ENCODE measurements at places on chromosomes 5 and 9.

- DNase-seq: no peak
These were observed 4.4 kb downstream of the FGF10 start for GRCh38 chr5:44384816-44385215.

- DNase-seq: no peak
These were observed 48.2 kb downstream of the NKD2 start for GRCh38 chr5:1056611-1057484.

- no peak for DNase-seq
These were observed 73.8 kb downstream of the TRIO start for GRCh38 chr5:14216902-14217301.

DNA sequence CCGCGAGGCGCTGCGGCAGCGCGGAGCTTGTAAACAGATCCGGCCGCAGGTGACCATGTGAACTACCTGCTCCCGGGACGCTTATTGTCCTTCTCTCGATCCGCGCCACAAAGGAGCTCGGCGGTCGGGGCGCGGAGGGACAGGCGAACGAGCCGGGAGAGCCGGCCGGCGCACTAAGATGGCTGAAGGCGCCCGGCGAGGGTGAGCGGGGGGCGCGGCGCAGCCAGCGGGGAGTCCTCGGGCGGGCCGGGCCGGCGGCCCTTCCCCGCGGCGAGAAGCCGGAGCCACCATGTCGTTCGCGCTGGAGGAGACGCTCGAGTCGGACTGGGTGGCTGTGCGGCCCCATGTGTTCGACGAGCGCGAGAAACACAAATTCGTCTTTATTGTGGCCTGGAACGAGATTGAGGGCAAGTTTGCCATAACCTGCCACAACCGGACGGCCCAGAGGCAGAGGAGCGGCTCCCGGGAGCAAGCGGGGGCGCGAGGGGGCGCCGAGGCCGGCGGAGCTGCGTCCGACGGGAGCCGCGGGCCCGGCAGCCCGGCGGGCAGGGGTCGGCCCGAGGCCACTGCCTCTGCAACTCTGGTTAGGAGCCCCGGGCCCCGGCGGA lies 535 bp downstream of the JMY start:
- DNase-seq: peak; percentile 13

DNA sequence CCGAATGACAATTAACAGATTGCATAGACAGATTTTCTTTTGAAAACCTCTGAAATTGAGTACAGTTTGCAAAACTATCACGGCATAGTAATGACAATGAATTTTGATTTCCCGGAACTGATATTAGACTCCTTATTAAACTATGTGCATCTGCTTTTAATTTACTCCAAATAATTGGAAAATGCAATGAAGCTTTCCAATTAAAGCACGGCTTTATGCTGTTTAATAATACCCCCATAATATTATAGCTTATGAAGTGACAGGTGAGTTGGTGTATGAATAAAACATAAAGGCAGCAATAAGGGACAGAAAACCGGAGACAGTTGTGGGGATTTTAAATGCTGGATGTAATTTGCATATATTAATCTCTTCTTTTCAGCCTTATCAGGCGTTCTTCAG lies 110.6 kb downstream of the MVB12B start:
- DNase-seq: no peak

DNA sequence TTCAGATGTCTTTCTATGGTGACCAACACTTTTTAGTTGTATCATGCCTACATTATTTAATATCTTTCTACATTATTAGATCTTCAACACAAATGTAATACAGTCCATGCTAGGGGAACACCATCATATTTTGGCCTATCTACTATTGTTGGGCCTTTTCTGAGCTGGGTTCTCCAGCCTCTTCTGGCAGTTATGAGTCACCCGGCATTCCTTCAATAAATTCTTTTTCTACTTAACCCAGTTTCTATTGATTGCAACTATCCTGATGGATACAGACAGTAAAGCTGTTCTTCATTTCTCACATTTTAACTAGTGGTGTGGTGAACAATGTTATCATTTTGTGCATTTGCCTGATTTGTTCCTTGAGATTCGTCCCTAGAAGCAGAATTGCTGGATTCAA lies 529.3 kb downstream of the BNC2 start:
- no peak for DNase-seq

- no peak for DNase-seq
These were observed 85.9 kb upstream of the SIMC1 start for GRCh38 chr5:176152191-176152929.

DNA sequence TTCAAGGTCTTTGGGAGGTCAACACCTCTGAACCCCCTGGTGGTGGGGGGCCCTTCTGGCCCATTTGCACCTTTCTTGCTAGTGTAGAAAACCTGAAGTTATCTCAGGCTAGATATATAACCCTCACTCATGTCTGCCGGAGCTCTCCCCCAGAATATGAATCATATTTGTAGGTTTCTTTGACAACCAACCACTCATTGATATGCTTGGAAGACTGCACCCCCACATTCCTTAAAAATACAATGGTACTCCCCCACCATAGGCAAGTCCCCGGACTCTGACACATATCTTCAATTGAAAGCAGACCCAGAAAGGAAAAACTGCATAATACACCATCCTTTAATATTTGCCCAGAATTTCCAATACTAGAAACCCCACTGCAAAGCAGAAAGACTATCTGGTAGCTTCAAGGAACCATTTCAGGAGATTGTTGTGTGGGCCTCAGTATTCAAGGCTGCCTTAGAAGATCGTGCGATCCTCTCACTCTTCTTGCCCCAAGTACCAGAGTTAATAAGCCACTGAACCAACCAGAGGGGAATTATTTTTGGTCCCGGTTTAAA lies 978 bp upstream of the UBE2B start:
- DNase-seq: peak; percentile 4

GRCh38 chr5:115977096-115977495 lies 14.8 kb downstream of the LVRN start:
- no peak for DNase-seq

DNA sequence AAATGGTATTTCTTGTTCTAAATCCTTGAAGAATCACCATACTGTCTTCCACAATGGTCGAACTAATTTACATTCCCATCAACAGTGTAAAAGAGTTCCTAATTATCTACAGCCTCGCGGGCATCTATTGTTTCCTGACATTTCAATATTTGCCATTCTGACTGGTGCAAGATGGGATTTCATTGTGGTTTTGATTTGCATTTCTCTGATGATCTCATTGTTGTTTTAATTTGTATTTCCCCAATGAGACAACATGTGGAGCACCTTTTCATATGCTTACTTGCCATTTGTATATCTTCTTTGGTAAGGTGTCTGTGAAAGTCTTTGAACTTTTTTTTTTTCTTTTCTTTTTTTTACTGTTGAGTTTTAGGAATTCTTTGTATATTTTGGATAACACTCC lies 473.6 kb downstream of the KCTD16 start:
- no peak for DNase-seq

- DNase-seq: no peak
These were observed 12.2 kb upstream of the MPDZ start for GRCh38 chr9:13291718-13292117.

DNA sequence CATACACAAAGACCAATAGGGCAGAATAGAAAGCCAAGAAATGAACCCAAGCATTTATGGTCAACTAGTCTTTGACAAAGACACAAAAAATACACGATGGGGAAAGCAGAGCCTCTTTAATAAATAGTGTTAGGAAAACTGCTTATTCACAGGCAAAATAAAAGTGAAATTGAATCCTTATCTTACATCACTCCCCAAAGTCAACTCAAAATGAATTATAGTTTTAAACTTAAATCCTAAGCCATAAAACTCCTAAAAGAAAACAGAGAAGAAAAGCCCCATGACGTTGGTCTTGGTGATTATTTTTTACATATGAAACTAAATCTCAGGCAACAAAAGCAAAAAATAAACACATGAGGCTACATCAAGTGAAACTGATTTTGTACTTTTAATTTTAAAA lies 46.8 kb downstream of the CHSY3 start:
- DNase-seq: no peak

DNA sequence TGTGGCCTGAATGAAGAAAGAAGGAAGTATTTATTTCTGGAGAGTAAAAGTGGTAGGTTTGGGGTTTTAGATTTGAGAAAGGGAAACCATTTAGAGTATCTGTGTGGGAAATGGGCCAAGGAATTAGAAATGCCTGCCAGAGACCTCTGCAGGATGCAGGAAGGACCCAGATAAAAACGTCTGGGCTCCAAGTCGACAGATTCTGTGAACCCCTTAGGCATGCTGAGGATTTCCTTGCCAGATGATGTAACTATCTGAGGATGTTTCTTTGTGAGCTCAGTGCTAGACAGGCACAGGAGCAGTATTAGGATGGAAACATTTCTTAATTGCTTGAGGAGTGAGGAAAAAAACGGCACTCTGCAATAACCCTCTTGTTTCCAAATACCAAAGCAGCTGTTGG lies 251.8 kb upstream of the DMRT1 start:
- no peak for DNase-seq

DNA sequence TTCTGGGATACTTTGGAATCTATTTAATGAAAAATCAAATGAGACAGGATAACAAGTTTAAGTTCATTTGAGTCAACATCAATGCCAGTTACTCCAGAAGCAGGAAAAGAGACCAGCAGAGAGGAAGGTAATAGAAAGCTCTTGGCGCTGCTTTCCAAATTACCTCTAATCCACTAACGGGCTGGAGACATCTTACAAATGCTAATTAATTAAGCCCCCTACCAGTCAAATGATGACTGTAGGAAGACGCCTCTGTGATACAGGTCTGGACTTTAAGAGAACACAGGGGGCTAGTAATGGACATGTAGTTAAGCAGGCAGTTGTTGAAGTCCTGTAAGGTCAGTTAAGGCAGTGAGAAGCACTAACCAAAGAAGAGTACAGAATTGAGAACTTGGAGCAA lies 65.3 kb upstream of the HTR4 start:
- DNase-seq: no peak

GRCh38 chr5:147381555-147381954 lies 128.3 kb downstream of the DPYSL3 start:
- no peak for DNase-seq

GRCh38 chr5:14407051-14407450 lies 174.5 kb upstream of the OTULINL start:
- DNase-seq: no peak

- no peak for DNase-seq
These were observed 123.5 kb upstream of the EGFLAM start for GRCh38 chr5:38134810-38135209.

GRCh38 chr9:91044354-91044753 lies 242.7 kb downstream of the SYK start:
- no peak for DNase-seq

DNA sequence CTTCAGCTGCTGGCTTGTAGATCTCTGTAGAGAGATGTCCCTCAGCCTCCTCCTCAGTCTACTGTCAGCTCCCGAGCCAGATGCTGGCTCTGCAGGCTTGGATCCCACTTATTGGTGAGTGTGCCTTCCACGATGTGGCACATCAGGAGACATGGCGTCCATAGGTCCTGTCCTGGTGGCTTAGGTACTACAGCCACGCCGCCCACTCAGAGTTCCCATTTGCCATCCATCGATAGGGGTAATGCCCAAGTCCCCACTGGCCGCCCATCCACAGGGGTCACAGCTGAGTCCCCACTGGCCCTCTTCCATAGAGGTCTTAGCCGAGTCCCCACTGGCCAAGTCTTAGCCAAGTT lies 17.3 kb downstream of the EXOC3 start:
- DNase-seq: no peak

GRCh38 chr9:131273856-131274673 lies 2.2 kb downstream of the FAM78A start:
- DNase-seq: no peak

- no peak for DNase-seq
These were observed 40.0 kb upstream of the SMC5 start for GRCh38 chr9:70218767-70219166.

GRCh38 chr9:129728744-129729143 lies 24.1 kb downstream of the PTGES start:
- no peak for DNase-seq

DNA sequence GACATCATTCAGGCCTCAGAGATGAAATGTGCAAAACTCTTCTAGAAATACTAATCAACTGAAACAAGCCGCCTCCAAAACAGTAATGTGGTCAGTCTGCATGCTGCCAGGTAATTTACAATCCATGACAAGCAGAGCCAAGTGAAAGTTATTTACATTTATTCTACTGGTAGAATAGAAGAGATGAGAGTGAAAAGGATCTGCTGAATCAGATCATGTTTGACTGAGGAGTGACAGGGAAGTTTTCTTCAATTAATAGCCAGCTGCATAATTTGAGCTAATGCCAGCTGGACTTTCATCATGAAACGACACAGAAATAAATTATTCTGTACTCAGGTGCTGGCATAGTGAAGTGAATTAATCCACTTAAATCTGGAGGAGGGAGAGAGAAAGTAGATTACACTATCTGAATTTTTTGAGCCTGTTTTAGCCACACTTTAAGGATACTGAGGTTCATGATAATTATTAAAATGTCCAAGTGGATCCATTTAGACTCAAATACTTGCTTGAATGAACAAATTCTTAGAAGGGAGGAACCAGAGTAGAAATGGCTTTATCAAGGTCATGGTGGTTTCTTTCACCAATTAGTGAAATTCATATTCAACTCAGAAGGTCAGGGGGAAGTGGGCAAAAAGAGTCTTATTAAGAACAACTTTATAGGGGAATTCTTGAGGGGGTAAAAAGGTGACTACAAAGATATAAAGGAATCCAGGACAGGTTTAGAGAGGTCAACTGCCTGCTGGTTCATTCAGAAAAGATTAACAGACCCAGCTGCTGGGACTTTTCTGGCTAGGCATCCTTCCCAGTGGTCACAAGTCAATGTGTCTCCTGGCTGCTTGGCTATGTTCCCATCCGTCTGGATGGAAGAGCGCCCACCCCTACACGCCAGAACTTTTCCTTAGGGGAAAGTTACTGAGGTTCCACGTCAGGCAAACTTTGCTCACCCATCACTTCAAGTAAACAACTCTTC lies 350.4 kb downstream of the PDE4D start:
- DNase-seq: no peak

DNA sequence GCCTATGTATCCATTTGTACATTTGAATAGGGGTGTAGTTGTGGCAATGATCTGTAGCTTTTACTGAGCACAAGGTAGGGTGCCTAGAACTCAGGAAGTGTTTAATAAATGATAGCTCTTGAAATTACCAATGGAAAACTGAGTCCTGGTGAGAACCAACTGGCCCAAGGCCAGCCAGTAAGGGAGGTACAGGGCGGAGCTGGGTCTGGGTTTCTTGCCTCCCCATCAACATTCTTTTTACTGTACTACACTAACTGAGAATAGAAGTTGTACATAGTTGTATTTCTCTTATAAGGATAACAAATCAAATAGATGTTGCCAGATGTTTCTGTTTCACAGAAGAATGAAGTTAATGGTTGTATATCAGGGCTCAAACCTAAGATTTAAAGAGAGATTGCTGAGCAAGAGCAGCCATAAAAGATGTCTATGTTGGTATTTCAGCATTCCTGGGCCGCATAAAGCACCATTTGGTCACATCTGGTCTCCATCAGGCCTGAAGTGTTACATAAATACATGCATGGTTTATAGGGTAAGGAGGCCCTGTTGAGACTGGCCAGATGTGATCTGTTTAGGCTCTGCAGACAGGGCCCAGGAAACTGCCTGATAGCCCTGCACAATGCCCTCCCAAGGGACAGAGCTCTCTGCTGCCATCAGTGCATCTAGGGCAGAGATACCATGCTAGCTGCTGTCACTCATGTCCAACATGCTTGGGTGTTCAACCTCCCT lies 210.5 kb downstream of the NXNL2 start:
- no peak for DNase-seq
